ENCODE measurements at places on chromosomes 13 and 19.

- DNase-seq: no peak
These were observed 314.4 kb downstream of the PCDH9 start for GRCh38 chr13:66915596-66916185.

DNA sequence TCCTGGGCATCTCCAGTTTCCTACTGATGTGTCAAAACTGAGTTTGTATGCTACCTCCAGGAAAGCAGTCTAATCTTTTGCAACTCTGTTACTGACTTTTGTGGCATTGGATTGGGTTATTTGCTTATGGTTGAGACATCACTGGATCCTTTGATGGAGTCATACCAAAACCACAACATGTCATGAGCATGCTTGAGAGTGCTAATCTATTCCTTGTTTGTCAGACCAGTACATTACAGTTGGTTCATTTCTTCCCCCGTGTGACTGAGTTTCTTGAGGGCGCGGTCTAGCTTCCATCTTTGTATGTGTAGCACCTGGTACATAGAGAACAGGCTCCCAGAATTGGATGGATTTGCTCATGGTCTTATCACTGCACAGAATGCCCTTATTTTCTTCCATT is 43.2 kb downstream of the SUGT1 start:
- peak; percentile 63 for DNase-seq

GRCh38 chr13:95485518-95486144 is 66.9 kb upstream of the CLDN10 start:
- DNase-seq: no peak

DNA sequence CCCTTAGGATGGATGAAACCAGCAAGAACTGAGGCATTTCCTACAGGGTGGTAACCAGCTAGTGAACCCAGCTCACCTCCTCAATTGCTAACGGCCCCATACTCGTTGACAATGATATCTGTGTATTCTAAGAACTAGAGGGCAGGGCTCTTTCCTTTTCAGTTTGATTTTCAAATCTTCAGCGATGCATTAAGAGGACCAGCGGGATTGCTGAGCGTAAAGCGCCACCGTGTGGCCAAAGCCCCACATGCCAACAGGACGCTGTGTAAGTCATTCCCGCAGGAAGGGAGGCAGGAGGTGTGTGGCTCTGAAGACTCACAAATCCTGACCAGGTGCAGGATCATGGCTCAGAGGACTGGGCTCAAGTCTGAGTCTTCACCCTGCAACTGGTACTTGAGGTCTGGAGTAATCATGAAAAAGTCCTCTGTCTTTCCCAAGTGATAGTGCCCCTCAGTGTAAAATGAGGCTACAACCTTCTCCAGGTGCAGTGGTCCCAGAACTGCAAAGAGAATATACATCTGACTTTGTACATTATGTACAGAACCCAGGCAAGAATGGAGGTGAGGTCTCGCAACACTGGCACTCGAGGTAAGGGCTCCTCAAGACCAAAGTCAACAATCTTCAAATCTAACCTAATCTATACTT is 40.9 kb downstream of the C13orf42 start:
- DNase-seq: peak; percentile 88

DNA sequence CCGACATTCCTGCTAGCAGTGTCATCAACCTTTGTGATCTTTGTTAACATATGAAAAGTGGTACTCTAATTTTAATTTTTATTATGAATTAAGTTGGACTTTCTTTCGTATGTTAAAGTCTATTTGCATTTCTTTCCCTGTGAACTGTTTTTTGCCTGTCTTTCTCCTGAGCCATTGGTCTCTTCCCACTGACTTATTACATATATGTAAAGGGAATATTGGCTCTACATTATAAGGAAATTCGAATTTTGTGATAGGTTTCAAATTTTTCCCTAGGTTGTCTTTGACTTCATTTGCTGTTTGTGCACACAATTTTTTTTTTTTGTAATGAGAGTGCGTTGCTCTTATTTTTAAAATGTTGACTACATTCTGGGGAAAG is 442 bp upstream of the CDC16 start:
- DNase-seq: no peak

DNA sequence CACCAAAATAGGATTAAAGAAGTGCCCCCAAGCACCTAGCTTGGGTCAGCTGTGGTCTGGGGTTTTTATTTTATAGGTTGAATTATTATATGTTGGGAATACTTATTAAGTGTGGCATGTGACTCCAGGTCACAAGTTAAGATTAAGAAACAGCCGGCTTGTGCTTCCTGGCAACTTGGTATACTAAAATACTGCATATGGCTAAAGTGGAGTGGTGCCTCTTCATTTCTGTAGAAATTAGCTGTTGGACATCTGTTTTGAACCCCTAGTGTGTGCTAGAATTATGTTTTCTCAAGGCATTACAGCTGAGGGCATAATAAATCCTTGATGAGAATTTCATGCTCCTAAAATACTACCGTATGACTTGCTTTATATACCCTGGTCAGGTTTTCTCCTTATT is 286.6 kb downstream of the SHISA2 start:
- no peak for DNase-seq

- no peak for DNase-seq
These were observed 5.8 kb upstream of the PEAK3 start for GRCh38 chr19:2287585-2288337.

- no peak for DNase-seq
These were observed 4.4 kb upstream of the FCER2 start for GRCh38 chr19:7706188-7706954.

DNA sequence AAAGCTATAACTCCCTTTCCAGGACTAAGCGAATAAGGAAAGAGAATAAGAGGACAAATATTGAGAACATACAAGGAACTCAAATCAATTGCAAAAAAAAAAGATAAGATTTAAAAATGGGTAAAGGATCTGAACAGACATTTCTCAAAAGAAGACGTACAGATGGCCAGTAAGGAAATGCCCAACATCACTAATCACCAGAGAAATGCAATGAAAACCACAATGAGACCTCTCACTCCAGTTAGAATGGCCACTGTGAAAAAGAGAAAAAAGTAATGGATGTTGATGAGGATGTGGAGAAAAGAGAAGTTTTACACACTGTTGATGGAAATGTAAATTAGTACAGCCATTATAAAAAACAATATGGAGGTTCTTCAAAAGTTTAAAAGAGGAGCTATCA is 63.8 kb downstream of the VWA8 start:
- DNase-seq: no peak

DNA sequence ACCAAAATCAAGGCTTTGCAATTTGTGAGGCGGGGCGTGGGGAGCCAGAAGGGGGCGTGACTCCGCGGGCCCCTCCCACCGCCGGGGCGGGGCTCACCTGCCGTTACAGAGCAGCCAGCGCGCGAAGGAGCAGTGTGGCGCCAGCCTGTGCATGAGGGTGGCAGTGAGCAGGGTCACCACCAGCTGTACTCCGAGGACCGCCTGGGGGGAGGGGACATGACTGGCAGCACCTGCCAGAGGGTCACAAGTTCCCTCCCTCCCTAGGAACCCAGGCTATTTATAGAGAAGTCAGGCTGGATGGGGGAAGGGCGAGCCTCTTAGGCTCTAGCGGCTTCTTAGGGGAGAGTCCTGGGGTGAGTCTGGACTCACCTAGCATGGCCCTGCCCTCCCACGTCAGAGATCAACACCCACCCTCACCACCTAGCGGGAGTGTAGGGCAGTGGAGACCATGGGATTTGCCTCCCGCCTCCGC is 3.6 kb downstream of the TMEM161A start:
- DNase-seq: peak; percentile 44

DNA sequence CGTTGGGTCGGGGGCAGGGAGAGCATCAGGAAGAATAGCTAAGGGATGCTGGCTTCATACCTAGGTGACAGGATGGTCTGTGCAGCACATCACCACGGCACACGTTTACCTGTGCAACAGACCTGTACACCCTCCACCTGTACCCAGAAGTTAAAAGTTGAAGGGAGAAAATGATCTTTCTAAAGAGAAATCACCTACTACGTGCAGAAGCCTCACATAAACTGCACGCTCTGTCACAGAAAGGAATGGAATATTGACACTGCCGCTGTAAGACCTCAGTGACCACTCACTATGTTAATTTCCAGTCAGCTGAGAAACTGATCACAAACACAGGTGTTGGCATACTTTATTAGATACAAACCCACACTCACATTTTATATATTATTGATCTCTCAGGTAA is 26.8 kb downstream of the LAMP1 start:
- DNase-seq: no peak

- DNase-seq: peak; percentile 88
These were observed at the start of gene AKT2 for GRCh38 chr19:40284501-40285352. Gene AKT2, minus strand, starts transcription at chr19:40285345. Its CDS starts 20,078 bp downstream, at chr19:40265267.

GRCh38 chr19:41456342-41456918 is 13.5 kb downstream of the ERICH4 start:
- DNase-seq: no peak

- peak; percentile 35 for DNase-seq
These were observed 5.7 kb upstream of the FOXO1 start for GRCh38 chr13:40671956-40672764.

DNA sequence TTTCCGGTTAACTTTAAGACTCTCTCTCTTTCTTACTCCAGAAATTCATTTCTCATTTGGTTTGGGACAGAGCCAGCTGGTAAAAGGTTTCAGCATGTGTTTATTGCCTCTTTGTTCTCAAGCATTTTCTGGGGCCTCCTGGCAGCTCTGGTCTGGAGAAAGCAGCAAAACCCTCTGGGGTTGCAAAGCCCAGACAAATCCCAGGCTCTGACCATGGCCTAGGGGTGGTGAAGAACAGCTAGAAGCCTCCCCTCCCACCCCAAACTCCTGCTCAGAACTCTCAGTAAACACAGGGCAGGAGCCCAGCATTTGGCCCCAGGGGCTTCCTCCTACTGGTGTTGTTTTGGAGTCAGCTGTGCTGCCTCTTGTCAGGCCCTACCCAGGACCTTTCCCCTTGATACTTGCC is 124.2 kb upstream of the SERP2 start:
- no peak for DNase-seq

GRCh38 chr19:55603581-55604292 is 1.7 kb upstream of the ZNF865 start:
- DNase-seq: no peak

DNA sequence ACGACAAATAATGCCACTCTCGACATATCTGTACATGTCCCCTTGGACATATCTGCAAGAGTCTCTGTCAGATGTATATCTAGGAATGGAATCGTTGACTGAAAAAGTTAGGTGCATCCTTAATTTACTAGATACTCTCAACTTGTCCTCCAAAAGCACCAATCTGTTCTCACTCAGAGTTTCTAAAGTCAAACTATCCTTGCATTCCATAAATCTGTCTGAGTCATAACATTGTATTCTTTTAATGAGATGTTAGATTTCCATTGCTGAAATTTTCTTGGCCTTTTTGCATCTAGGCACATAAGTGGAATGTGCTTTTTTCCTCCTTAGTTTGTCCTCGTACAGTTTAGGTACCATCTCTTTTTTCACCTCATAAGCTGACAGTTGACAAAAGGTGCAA is 139.8 kb downstream of the PTPRS start:
- DNase-seq: no peak

DNA sequence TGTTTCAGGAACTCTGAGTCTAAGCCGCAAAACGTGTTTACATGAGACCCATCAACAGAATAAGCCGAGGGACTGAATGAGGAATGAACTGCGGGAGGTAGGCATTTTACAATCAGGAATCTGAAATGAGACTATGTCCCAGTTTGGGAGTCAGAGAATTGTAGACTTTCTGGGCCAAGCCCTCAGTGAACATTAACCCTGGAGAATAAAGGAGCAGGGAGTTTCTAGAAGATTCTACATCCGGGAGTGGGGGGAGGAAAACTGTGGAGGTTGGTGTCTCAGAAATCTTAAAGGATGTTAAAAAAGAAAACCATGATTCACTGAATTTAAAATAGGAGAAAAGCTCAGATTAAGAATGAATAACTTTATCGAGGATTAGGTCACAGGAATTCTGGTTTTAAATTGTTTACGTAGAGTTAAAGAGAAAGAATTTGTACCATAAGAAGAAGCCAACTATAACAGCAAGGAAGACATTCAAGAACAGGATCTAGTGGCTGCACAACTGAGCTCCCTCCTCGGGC is 18.5 kb downstream of the RFX2 start:
- DNase-seq: no peak

- DNase-seq: no peak
These were observed 292.5 kb downstream of the UQCRFS1 start for GRCh38 chr19:28920269-28921066.

- DNase-seq: no peak
These were observed 618.3 kb upstream of the PCDH20 start for GRCh38 chr13:62033934-62034333.

DNA sequence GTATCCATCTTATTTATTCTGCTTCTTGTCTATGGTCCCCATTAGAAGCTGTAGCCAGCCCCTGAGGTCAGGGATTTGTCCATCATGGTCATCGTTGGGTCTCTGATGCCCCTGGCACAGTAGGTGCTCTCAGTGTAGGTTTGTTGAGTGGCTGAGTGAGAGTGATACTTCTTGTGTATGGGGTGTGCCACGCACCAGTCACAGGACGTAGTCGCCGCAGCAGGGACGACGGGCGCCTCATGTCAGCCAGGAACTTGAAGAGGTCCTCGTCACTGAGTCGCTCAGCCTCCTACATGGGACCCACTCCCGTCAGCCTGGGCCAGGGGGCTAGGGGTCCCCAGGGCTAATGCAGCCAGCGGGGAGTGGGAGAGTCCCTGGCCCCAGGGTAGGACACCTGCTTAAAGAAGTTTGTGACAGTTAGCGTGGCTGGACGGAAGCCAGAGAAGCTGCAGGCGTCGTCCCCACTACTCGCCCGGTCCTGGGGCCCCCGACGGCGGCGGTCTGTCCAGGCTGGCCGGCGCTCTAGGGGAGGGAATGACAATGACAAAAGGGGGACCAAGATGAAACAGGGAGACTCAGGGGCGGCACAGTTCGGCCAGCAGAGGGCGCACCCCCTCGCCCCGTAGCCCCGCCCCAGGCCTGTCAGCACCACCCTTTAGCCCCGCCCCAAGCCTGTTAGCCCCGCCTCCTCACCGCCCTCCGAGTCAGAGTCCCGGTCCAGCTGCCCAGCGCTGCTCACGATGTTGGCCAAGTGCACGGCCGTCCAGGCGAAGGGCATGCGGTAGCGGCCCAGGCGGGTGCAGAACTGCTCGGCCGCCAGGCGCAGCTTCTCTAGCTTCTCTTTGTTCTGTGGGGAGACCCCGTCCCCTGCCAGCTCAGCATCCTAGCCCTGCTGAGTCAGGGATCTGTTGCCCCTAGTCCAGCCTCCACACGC is 3.7 kb downstream of the ANGPTL8 start:
- peak; percentile 90 for DNase-seq
